ENCODE measurements at places on chromosomes 7 and 10. TPM values are rescaled to one million over a fixed set of nuclear protein-coding genes. Genes with fewer than 3 reads are reported as not detected.

DNA sequence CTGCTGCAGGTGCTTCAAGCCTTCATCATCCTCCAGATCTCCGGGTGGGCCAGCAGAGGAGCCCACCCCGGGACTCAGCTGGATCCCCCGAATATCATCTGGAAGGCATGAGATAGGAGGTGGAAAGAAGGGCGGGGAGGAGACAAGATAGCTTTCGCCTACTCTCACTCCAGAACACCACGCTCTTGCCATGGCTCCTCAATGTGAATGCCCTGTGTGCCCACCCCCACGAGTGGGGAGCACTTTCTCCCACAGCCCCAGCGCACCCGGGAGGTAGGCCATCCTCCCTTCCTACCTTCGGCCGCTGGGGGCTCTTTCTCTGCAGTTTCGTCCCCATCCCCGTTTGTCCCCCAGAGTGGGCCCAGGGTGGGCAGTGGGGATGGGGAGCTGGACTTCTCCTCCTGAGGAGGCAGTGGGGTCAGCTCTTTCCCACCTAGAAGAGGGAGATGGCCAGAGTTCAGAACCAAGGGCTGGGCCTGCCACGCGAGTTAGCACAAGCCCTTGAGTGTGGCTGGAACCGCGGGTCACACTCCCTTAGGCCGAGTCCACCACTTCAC, 8.9 kb downstream of the GIGYF1 start:
- H3K27ac ChIP-seq = no peak overlapping the region
- peaks cover 73% of the 10 kb centered on the region for H3K36me3 ChIP-seq

BICC1 gene
- 20.4 TPM for total RNA-seq

VPS37D gene
- 1.2 TPM for total RNA-seq

DNA sequence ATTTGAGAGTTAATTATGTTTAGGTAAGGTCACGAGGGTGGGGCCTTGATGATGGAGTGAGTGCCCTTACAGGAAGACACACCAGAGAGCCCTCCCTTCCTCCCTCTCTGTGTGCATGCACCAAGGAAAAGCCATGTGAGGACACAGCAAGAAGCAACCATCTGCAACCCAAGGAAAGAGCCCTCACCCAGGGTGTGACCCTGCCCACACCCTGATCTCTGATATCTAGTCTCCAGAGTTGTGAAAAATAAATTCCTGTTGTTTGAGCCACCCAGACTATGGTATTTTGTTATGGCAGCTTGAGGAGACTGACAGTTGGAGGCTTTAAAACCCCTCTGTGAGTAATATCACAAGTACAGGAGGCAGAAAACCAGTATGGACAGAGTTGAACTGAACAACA, 15.0 kb upstream of the MCM10 start:
- H3K27ac ChIP-seq = no peak overlapping the region
- H3K4me3 ChIP-seq = no peak overlapping the region
- H3K4me1 ChIP-seq = no peaks in the 10 kb centered on the region
- H3K36me3 ChIP-seq = peaks cover 4% of the 10 kb centered on the region

GRCh38 chr10:49505076-49505475, 33.8 kb downstream of the ERCC6 start:
- H3K4me3 ChIP-seq = no peak overlapping the region
- H3K27ac ChIP-seq = no peak overlapping the region
- no peaks in the 10 kb centered on the region for H3K27me3 ChIP-seq
- peaks cover 4% of the 10 kb centered on the region for H3K4me1 ChIP-seq

- peaks cover 46% of the 10 kb centered on the region for H3K36me3 ChIP-seq
- no peak for DNase-seq
- no peaks in the 10 kb centered on the region for H3K4me1 ChIP-seq
- no peak overlapping the region for H3K27ac ChIP-seq
- H3K27me3 ChIP-seq = no peaks in the 10 kb centered on the region
- no peak overlapping the region for H3K4me3 ChIP-seq
Measured at GRCh38 chr7:55206235-55207029, 158.7 kb upstream of the LANCL2 start.

GRCh38 chr7:12805518-12805928, 118.1 kb downstream of the ARL4A start:
- no peak for DNase-seq
- H3K36me3 ChIP-seq = no peaks in the 10 kb centered on the region
- H3K4me3 ChIP-seq = no peak overlapping the region
- H3K27ac ChIP-seq = no peak overlapping the region
- peaks cover 3% of the 10 kb centered on the region for H3K4me1 ChIP-seq

FAM25G gene
- total RNA-seq = not detected

GRCh38 chr10:30833628-30833970, 198.1 kb downstream of the ZNF438 start:
- no peaks in the 10 kb centered on the region for H3K27me3 ChIP-seq
- no peaks in the 10 kb centered on the region for H3K36me3 ChIP-seq
- H3K4me3 ChIP-seq = no peak overlapping the region
- no peak for DNase-seq
- no peaks in the 10 kb centered on the region for H3K4me1 ChIP-seq

CALHM3 gene
- total RNA-seq = not detected

WEE2 gene
- total RNA-seq = not detected

DNA sequence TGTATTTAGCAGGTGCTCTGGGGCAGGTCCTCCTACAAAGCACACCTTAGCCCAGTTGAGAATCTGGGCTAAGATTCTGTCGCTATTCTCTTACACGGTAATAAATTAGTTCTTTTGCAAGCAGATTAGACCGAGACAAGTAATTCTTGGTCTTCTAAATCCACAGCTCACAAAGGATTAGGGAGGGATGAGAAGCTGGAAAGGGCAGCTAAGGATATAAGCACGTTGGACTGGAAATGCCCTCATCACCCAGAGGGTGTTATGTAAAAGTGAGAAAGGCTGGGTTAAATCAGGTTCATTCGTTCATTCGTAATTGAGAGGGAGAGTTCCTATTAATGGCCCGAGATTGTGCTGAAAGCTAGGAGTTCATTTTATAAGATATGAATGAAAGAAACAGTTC, 41.8 kb downstream of the PFKFB3 start:
- no peak for DNase-seq
- peaks cover 12% of the 10 kb centered on the region for H3K4me1 ChIP-seq
- no peak overlapping the region for H3K27ac ChIP-seq
- no peaks in the 10 kb centered on the region for H3K36me3 ChIP-seq
- H3K4me3 ChIP-seq = no peak overlapping the region
- no peaks in the 10 kb centered on the region for H3K27me3 ChIP-seq

DNA sequence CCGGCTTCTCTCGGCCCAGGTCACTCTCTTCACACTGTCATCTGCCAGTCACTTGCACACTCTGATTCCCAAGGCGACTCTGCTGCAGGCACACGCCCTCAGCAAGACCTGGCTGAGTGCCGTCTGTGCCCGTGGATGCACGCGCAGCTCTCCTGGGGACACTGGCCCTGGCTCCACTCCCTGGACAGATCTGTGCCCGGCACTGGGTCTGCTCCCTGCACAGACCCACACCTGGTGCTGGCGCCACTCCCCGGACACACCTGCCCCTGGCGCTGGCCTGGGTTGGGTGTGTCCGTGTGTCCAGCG, 133.2 kb downstream of the DNAJB6 start:
- no peaks in the 10 kb centered on the region for H3K4me1 ChIP-seq
- DNase-seq = no peak
- no peak overlapping the region for H3K27ac ChIP-seq
- no peak overlapping the region for H3K4me3 ChIP-seq

DNA sequence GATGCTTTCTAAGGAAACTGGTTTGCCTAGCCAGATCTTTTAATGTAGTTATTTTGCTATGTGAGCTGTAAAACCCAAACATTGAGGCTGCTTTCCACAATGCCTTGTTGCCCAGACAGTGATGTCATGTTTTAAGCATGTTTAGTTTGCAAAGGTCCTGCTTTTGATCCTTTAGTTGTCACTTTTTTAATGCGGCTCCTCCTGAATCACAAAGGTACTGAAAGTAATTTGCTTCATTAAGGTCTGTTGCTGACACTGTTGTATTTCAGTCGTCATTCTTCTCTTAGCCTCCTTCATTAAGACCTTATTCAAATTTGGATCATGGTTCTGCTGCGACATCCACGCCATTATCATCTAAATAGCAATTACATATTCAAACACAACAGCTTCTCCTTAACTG, 10.6 kb downstream of the RPA3 start:
- H3K36me3 ChIP-seq = no peaks in the 10 kb centered on the region
- peak overlapping the region; percentile 37 for H3K4me3 ChIP-seq
- no peak for DNase-seq
- no peaks in the 10 kb centered on the region for H3K27me3 ChIP-seq

TAS2R3 gene
- total RNA-seq = not detected

SVIL gene
- 349 TPM for total RNA-seq

DNA sequence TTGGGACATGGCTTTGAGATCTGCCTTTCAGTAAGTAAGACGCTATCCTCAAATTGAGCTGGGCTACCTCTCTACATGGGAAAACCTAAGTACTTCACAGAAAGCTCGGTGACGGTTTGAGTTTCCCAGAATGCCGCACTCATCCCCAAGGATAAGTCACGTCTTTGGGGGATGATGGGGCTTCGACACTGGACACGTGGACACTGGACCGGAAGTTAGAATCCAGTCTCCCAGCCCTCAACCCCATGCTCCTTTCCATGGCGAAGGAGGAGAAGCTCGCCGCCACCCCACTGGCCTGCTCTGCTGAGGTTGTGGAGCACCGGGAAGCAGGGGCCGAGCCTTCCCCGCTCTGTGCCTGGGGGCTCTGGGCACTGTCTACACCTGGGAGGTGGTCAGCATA, 27.5 kb downstream of the PTPRE start:
- H3K27me3 ChIP-seq = no peaks in the 10 kb centered on the region
- H3K4me3 ChIP-seq = no peak overlapping the region
- DNase-seq = no peak
- no peaks in the 10 kb centered on the region for H3K36me3 ChIP-seq
- no peaks in the 10 kb centered on the region for H3K4me1 ChIP-seq

PON1 gene
- total RNA-seq = not detected

GPR37 gene
- total RNA-seq = 0.41 TPM

- no peak overlapping the region for H3K27ac ChIP-seq
- no peaks in the 10 kb centered on the region for H3K4me1 ChIP-seq
- DNase-seq = no peak
- no peaks in the 10 kb centered on the region for H3K27me3 ChIP-seq
- no peak overlapping the region for H3K4me3 ChIP-seq
Measured at GRCh38 chr10:4456776-4457175, 369.2 kb upstream of the AKR1E2 start.

DNA sequence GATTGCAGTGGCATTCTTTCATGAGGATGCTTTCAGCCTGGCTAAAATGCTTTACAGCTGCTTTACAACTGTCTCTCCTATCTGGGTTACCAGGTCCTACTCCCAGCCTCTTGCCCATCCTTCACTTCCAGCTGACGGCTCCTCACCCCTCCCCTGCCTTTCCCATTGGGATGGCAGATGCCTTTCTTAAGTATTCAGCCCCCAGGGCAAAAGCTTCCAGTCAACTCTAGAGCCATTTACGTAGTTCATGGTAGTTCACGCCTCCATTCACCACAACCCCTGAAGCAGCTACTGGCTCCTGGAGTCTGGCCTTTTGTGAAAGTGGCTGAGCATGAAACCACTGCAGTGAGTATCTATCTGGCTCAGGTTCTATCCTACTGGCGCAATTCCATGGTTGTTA, 17.2 kb upstream of the BMPER start:
- H3K27ac ChIP-seq = no peak overlapping the region
- no peaks in the 10 kb centered on the region for H3K36me3 ChIP-seq
- H3K4me1 ChIP-seq = no peaks in the 10 kb centered on the region
- DNase-seq = no peak
- no peak overlapping the region for H3K4me3 ChIP-seq

- peaks cover 15% of the 10 kb centered on the region for H3K4me1 ChIP-seq
- H3K27ac ChIP-seq = no peak overlapping the region
- H3K27me3 ChIP-seq = no peaks in the 10 kb centered on the region
- DNase-seq = no peak
Measured at GRCh38 chr7:7977774-7978173, 9.2 kb downstream of the GLCCI1 start.

TMEM72 gene
- total RNA-seq = not detected

DNA sequence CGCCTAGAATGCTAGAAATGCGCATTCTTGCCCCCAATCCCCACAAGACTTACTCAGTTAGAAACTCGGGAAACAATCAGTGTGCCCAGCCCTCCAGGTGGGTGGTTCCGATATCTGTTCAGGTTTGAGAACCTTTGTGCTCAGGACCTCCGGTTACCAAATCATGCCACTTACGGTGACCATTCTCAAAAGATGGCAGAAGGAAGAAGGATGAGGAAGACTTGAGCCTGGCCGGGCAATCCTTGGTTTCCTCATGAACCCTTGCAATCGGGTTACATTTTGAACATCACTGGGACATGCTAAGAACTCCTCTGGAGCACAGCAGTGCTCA, 52.1 kb downstream of the RBM17 start:
- H3K36me3 ChIP-seq = no peaks in the 10 kb centered on the region
- H3K27ac ChIP-seq = peak overlapping the region; percentile 24
- H3K4me1 ChIP-seq = peaks cover 2% of the 10 kb centered on the region

GIMAP8 gene
- total RNA-seq = 5.8 TPM

SPACDR gene
- not detected for total RNA-seq

GRCh38 chr10:804787-805619, 115.5 kb upstream of the DIP2C start:
- no peak overlapping the region for H3K4me3 ChIP-seq
- H3K27ac ChIP-seq = no peak overlapping the region
- H3K4me1 ChIP-seq = no peaks in the 10 kb centered on the region
- DNase-seq = no peak
- peaks cover 17% of the 10 kb centered on the region for H3K36me3 ChIP-seq

DIP2C gene
- total RNA-seq = 44.0 TPM

CPA4 gene
- not detected for total RNA-seq

DNA sequence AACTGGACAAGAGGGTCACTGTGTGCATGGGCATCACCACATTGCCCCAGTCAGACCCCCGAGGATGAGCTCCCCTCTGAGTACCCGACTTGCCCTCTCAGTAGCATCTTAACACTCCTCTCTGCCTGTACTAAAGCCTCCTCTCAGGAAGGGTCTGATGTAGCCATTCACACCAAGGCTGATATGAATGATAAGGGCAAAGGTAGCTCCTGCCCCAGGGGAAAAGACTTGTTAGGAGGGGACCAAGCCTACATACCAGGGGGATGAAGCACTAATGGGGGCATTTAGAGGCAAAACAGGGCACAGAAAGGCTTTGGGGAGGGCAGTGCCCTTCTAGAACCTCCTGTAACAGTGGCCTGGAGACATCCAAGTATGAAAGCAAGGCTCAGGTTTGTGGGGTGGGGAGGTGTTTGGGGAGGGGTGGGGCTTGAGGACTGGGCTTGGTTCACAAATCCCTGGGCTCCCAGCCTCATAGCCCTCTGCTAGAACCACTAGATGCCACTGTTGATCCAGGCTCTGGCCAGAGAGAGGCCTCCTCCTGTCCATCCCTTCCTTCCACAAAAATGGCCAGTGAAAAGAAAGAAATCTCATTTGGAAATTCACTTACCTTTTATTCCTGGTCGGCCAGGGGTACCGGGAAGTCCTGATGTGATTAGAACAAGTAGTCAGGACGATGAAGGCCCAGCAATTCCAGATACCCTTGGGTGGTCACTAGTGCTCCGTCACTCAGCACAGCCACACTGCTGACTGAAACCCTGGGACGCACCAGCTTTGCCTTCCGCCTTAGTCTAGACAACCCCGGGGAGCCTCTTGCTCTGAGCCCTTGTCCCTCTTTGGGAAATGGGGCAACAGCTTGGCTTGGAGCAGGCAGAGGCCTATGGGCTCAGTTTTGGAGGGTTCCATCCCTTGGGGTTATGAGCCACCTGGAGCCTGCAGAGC, 40.3 kb downstream of the COL17A1 start:
- DNase-seq = no peak
- no peak overlapping the region for H3K4me3 ChIP-seq
- H3K27me3 ChIP-seq = no peaks in the 10 kb centered on the region
- no peaks in the 10 kb centered on the region for H3K4me1 ChIP-seq
- no peaks in the 10 kb centered on the region for H3K36me3 ChIP-seq
- no peak overlapping the region for H3K27ac ChIP-seq

TFPI2 gene
- 23.7 TPM for total RNA-seq
